ENCODE measurements at places on chromosomes 1 and 21. TPM values are rescaled to one million over a fixed set of nuclear protein-coding genes. Genes with fewer than 3 reads are reported as not detected.

DNA sequence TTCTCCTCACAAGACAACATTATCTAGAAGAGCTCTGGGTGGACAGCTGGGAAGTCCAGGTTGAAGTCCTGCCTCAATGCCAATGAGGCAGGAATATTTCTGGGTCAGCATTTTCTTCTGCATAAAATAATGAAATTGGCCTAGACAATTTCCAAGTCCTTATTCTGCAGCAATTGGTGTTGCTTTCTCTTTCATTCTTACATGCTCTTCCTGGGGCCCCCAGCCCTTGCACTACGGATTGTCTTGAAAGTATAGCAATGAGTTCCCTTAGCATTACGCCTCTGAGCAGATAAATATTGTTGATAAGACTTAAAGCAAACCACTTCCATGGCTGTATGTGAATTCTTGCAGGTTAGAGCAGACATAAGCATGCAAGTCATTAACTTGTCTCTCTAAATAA, 188.5 kb downstream of the TGFBR3 start:
- peak; percentile 71 for DNase-seq

PARK7 gene
- 243 TPM for total RNA-seq

DNA sequence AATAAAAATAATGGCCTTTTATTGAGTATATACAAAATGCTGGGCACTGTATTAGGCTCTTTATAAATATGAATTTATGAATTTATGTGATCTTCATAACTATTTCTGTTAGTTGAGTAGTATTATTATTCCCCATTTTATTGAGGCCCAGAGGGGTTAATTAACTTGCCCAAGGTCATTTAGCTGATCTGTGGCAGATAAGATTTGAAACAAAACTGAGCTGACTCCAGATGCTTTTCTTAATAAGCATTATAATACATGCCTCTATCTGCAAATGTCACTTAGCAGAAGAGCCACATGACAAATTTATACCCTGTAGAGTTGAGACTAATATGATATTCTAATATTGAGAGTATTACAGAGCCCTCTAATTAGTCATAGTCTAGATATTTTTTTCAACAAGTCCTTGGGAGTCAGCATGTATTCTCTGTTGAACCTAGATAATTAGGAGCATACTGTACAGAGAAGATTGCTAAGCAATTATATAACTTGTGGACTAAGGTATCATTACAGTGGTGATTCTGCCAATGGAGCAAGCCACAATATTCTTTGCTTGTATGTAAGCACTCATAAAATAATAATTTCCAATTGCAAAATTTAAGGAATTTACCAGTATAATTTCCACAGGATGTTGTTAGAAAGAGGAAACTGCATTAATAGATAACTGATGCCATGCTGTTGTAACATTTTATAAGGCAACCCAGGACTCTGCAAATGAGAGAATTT, 112.0 kb downstream of the LRRC40 start:
- DNase-seq = no peak

RGSL1 gene
- total RNA-seq = not detected

DNA sequence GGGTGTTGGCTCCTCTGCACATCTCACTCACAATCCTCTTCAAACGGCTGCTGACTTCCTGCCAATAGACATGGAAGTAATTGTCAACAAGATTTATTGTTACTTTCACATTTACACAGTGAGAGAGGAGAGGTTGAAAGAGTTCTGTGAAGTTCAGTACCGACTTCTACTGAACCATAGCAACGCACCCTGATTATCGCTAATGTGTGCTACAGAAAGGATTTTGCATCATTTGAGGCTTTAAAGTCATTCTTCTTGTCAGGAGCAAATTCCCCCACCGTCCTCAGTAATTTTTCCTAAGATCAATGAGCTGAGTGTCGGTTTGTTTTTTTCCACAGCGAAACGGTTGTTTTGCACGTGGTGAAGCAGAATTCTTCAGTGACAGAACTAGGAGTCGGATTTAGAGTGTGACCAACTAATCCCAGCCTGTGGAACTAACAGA, 361.0 kb downstream of the ADGRL2 start:
- DNase-seq = peak; percentile 29

LENEP gene
- not detected for total RNA-seq

GRCh38 chr1:163357378-163357777, 35.6 kb downstream of the NUF2 start:
- DNase-seq = peak; percentile 51

GRCh38 chr1:232704694-232705680, 75.1 kb upstream of the SIPA1L2 start:
- DNase-seq = peak; percentile 86

GRCh38 chr1:42035205-42035829, 116.6 kb upstream of the HIVEP3 start:
- DNase-seq = peak; percentile 52

DNA sequence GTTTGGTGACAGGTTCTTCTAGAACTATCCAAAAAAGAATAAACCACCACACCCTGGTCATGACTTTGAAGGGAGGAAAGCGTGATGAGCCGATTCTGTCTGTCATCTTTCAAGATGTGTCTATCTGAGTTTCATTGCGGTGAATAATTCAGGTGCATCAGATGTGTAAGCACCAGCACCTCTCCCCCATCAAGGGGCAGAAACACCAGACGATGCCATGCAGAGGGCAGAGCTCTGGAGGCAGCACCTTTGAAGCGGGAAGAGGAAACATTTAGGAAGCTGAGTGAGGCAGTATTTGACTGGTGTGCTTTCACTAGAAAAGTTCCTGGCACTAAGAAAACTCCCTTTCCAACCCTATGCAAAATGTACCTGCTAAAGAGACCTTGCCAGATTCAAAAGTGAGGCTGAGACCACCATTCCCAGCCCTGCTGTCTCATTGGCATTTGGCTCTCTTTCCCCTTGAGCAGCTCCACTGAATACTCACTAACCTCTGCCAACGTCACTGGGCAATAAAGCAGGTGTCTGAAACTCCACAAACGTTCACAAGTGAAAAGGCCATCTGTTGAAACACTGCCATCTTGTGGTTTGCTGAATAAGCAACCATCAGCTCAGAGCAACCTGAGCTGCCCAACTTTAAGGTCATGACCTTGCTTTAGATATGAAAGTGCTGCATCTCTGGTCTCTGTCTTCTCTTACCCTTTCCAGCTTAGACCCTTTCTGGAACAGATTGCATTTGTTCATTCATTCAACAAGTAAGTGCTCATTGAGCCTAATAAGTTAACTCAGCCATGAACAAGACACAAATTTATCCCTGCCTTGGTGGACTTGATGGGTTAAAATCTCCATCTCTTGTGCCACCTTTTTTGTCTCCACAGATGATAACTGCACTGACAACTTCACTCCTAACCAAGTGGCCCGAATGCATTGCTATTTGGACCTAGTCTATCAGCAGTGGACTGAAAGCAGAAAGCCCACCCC, 228.6 kb downstream of the PAPPA2 start:
- DNase-seq = peak; percentile 75

LORICRIN gene
- not detected for total RNA-seq

GRCh38 chr1:168739908-168740307, 10.9 kb upstream of the DPT start:
- no peak for DNase-seq

DNA sequence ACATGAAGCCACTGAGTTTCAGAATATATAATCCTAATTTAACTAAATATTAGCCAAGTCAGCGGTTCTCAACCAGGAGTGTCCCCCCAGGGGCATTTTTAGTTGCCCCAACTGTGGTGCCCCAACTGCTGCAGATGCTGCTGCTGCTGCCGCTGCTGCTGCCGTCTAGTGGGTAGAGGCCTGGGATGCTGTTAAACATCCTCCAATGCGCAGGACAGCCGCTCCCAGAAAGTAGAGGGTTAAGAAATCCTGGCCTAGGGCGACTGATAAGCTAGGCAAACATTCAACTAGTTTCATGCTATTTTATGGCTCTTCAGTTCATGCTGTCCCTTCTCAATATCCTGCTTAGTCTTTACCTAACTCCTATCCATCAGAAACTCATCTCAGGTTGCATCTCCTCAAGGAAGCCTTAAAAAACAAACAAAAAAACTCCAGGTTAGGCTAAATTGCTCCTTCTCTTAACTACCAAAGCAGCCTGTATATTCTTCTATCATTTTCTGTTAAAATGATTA, 9.9 kb upstream of the DCAF6 start:
- no peak for DNase-seq

ABL2 gene
- total RNA-seq = 29.0 TPM

GRCh38 chr1:32411261-32411660, 17.0 kb upstream of the BSDC1 start:
- DNase-seq = no peak

GSTM1 gene
- 24.3 TPM for total RNA-seq

CR2 gene
- total RNA-seq = not detected

GRCh38 chr21:31896019-31896418, 23.2 kb downstream of the HUNK start:
- DNase-seq = no peak

- DNase-seq = no peak
Measured at GRCh38 chr1:183652107-183652506, 1.0 kb downstream of the APOBEC4 start.

DNA sequence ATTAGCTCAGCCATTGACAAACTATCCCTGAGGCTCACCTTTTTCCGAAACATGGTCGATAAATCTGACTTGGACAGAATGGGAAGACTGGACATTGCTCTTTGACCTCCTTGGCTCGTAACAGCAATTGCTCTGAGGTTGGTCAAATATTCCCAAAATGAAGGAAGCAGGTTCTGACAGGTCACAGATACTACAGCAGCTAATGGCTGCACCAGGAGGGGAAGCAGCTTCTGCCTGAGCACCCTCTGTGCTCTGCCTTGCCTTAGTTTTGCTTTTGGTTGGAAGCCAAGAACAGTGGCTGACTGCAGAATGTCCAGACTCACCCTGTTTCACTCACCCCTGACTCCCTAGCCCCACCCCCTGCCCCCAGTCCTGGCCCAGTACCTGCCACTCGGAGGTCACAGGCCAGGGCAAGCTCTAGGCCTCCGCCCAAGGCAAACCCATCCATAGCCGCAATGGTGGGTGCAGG, 15.4 kb downstream of the ECHDC2 start:
- no peak for DNase-seq

- DNase-seq = no peak
Measured at GRCh38 chr1:36920371-36920770, 113.9 kb downstream of the GRIK3 start.

DNA sequence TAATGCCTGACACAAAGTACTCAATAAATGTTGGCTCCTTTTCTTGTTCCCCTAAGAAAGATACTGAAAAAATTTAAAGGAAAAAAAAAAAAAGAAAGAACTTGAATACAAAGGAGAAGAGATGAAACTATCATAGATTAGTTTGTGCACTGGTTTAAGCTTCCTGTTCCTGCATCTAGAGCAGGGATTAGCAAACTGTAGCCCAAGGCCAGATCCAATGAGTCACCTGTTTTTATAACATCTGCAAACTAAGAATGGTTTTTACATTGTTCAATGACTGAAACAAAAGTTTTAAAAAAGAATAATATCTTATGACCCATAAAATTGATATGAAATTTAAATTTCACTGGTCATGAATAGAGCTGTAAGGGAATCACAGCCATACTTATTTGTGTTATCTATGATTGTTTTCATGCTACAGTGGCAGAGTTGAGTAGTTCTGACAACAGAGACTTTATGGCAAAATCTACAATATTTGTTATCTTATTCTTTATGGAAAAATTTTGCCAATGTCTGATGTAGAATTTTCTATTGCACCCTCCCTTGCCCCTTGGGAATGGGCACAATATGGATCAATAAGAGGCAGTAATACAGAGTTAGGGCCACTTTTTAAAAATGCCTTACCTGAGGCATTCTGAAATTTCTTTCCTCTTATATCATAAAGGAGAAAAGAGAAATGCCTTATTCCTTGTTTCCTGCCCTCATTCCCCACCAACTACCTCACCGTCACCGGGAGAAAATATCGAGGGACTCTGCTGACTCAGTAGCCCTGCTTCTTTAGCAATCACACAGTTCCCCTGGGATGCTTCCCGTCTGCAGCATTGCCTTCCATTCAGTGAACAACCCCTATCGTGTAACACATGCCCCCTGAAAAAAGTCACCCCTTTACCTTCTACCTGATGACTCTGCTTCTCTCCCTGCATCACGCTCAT, 50.6 kb downstream of the WDR64 start:
- DNase-seq = peak; percentile 59

DNA sequence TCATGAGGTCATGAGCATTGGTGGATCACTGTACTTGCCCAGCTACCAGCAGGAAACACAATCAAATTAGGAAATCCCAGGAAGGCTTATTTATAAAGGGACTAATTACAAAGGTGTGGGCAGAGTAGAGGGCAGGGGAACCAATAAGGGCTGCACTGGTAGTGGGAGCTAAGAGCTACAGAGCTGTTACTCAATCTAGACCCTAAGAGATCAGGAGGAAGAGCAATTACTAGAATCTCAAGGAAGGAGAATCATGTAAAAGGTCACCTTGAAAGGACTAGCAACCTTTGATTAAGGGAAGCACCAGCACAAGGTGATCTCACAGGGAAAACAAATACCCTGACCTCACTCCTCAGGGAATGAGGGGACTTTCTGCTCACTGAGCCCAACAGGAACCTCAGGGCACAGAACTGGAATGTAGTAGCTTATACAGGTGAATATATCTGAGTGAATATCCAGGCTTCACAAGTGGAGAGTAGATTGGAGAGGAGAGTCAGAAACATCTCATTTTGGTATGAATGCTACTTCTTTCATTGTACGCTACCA, 66.8 kb downstream of the SAMSN1 start:
- no peak for DNase-seq

- DNase-seq = peak; percentile 18
Measured at GRCh38 chr1:1616045-1616790, 918 bp downstream of the MIB2 start.

DNA sequence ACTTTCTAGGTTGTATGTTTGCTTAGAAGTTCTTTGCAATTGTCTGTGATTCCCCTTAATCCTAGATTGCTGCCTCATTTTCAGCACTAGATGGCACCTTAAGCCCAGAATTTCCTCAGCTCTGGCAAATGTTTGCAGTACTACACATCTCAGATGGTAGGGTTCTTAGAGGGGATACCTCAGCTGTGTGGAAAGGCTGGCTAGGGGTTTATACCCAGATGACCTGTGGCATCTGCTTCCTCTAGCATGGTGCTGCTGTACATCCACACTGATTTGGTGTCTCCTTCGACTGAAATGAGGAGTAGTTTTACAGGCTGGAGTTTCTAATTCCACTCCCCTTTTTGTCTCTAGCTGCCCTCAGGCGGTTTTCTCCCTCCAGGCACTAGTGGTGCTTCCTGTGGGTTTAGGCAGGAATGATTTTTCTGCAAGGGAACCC, 23.5 kb downstream of the ASB17 start:
- DNase-seq = peak; percentile 45

GRCh38 chr1:51569284-51570062, 47.4 kb upstream of the OSBPL9 start:
- DNase-seq = peak; percentile 81

GRCh38 chr1:220950576-220950975, 71.3 kb downstream of the HLX start:
- no peak for DNase-seq

ALPL gene
- total RNA-seq = 1.1 TPM

DNA sequence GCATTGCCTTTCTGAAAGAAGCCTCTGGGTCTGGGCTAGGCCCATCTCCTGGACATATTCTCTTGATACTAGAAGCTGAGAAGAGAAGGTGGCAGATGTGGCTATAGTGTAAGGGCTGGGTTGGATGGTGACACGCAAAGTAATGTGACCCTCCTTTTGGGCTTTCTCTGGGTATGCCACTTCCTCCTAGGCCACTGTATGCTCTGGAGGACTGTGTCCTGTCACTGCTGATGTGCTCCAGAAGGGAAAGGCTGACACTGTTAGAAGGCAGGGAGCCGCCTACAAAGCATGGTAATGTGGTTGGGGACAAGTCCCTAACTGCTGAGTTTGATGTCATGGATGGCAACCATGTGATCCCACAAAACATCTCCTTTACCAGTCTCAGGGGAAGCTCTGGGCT, 112.1 kb downstream of the BCAR3 start:
- no peak for DNase-seq

All from fibroblast of the aortic adventitia (primary cell).